ENCODE measurements at places on chromosomes 2 and 18.

- DNase-seq, result no peak
Measured at GRCh38 chr2:57549642-57550102, 496.9 kb upstream of the VRK2 start.

- no peak for DNase-seq
Measured at GRCh38 chr18:48222118-48222517, 187.1 kb downstream of the ZBTB7C start.

DNA sequence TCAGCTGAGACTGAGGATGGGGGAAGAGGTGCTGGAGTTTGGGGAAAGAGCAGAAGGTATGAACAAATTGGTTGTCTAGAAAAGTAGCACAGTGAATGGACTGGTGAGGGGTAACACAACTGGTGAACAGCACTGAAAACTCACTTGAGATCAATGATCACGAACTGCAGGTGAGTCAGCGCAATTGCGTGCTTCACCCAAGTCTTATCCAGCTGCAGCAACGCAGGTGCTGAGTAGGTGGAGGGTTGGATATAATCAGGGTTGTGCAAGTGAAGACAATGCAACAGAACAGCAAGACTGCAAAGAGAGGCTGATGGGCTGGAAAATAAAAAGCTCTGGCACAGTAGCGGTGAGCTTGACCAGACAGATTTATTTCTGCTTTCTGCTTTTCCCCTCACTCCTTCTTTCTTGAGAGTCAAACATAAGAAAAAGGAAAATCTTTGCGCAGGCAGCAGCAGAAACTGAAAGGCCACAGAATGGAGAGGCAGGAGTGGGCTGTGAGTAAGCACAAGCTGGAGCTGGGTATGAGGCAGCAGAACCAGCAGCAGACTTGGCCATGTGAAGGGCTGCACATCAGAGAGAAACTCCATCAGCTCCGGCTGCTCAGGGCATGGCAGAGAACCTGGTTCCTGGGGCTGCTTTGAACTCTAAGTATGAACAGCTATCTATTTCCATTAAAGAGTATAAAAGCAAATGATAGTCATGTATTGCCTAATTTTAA, 99.4 kb upstream of the ARL5A start:
- DNase-seq, result no peak

GRCh38 chr2:97965116-97965515, 30.6 kb downstream of the TMEM131 start:
- no peak for DNase-seq
